ENCODE measurements at places on chromosomes 2 and 18. TPM values are rescaled to one million over a fixed set of nuclear protein-coding genes. Genes with fewer than 3 reads are reported as not detected.

The ATIC gene
- 309 TPM for total RNA-seq

The ZNF514 gene
- 15.6 TPM for total RNA-seq

The HOXD13 gene
- total RNA-seq: not detected

The MALL gene
- total RNA-seq: not detected

The TEKT4 gene
- not detected for total RNA-seq

The LIMS4 gene
- 0.83 TPM for total RNA-seq

The ARHGAP15 gene
- total RNA-seq: 71.3 TPM

The MTIF2 gene
- 51.1 TPM for total RNA-seq

The MLPH gene
- not detected for total RNA-seq

The MEP1B gene
- total RNA-seq: not detected

The GAREM2 gene
- 2.7 TPM for total RNA-seq

The FRZB gene
- not detected for total RNA-seq

The SDC1 gene
- 0.11 TPM for total RNA-seq

DNA sequence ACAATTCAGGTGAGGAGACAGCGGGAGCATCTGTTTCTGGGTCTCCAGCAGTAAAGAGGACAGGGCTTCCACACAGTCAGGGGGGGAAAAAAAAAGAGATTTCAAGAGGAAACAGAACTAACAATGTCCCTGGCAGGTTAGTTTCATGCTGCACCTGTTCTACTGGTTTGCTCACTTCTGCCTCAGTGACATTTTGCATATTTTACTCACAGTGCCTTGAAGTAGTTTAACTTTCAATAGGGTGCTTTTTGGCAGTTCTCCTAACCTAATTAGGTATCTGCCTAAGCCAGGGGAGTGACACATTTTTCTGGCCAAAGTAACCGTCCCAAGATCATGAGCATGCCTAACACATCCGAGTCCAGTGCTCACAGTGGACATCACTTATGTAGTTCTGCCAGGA is 109.0 kb upstream of the ALK start:
- no peaks in the 10 kb centered on the region for H3K4me1 ChIP-seq
- no peaks in the 10 kb centered on the region for H3K36me3 ChIP-seq
- H3K4me3 ChIP-seq: no peak overlapping the region
- H3K27ac ChIP-seq: no peak overlapping the region
- no peak for DNase-seq
- H3K27me3 ChIP-seq: peaks cover 4% of the 10 kb centered on the region

DNA sequence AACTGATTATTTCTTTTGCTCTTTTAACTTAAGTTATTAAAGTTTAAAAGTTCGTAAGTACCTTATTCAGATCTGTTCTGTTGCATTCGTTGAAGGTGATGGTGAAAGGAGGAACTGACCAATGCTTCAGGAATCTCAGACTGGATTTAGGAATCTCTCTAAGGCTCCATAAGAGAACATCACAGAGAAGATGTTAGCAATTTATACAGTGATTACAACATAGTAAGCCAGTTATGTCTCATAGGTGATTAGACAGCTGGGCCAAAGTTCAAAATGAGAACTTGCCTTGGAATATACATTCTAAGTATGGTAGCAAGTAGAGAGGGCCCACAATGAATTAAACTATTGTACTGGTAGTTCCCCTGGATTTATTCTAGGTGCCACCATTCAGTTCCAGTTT is 3.2 kb downstream of the MARS2 start:
- no peak for DNase-seq
- H3K4me1 ChIP-seq: peaks cover 53% of the 10 kb centered on the region
- peaks cover 57% of the 10 kb centered on the region for H3K36me3 ChIP-seq
- peak overlapping the region; percentile 63 for H3K4me3 ChIP-seq

- H3K27me3 ChIP-seq: peaks cover 8% of the 10 kb centered on the region
- H3K4me1 ChIP-seq: no peaks in the 10 kb centered on the region
- H3K27ac ChIP-seq: no peak overlapping the region
- H3K4me3 ChIP-seq: no peak overlapping the region
- H3K36me3 ChIP-seq: no peaks in the 10 kb centered on the region
These were observed 126.8 kb downstream of the GLI2 start for GRCh38 chr2:120862201-120863060.

GRCh38 chr2:166614029-166614428 is 120.0 kb upstream of the SCN7A start:
- no peaks in the 10 kb centered on the region for H3K36me3 ChIP-seq
- peaks cover 13% of the 10 kb centered on the region for H3K27me3 ChIP-seq
- DNase-seq: no peak
- H3K27ac ChIP-seq: no peak overlapping the region

GRCh38 chr2:98191883-98192282 is 104.9 kb downstream of the VWA3B start:
- no peak overlapping the region for H3K4me3 ChIP-seq
- no peak overlapping the region for H3K27ac ChIP-seq
- H3K27me3 ChIP-seq: peaks cover 9% of the 10 kb centered on the region
- no peak for DNase-seq
- H3K4me1 ChIP-seq: no peaks in the 10 kb centered on the region

DNA sequence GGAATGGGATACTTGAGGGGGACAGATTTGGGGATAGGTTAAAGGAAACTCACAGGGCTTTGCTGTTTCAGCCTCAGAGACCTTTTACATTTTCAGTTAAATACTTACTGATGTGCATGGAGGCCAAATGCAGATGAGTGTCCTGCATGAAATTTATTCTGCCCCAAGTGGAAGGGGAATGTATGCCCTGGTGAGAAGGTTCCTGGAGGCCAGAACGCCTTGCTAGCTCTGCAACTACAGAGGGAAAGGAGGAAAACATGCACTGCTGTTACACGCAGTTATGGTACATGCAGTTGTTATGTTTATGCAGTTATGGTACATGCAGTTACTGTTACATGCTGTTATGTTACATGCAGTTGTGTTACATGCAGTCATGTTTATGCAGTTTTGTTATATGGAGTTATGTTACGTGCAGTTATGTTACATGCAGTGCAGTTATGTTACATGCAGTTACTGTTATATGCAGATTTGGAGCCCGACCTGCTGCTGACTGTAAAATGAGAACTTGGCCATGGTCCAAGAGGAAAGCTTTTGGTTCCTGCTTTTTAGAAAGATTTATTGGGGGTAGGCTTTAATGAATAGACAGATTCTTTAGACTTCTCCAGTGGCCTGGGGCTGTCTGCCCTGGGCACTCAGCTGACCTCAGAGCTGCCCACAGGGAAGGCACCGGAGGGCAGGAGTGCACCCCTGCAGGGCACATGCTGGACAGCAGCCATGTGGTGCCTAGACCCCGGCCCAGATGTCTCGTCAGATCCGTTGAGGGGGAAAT is 84.1 kb downstream of the LDLRAD4 start:
- H3K4me3 ChIP-seq: no peak overlapping the region
- peaks cover 38% of the 10 kb centered on the region for H3K4me1 ChIP-seq
- DNase-seq: no peak
- H3K27ac ChIP-seq: no peak overlapping the region
- H3K27me3 ChIP-seq: no peaks in the 10 kb centered on the region
- peaks cover 4% of the 10 kb centered on the region for H3K36me3 ChIP-seq

DNA sequence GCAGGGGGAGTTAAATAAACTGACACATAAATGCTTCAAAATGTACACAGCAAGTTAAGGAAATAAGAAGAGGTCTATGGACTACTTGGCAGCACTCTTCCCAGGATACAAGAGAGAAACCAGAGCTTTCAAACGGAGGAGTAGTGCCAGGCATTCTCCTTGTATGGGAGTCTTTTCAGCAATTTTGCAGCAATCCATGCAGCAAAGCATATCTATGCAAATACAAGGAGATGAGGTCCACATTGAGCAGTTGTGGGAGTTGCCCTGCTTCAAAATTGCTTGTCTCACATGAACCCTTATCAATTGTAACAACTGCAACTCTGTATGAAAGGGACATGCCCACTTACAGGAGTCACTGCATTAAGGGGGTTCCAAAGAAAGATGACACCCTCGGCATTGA is 37.8 kb downstream of the SCN9A start:
- no peak overlapping the region for H3K4me3 ChIP-seq
- H3K27me3 ChIP-seq: no peaks in the 10 kb centered on the region
- no peak overlapping the region for H3K27ac ChIP-seq
- DNase-seq: no peak

- H3K27me3 ChIP-seq: no peaks in the 10 kb centered on the region
- H3K27ac ChIP-seq: no peak overlapping the region
- H3K4me3 ChIP-seq: no peak overlapping the region
- H3K4me1 ChIP-seq: peaks cover 4% of the 10 kb centered on the region
These were observed 115.8 kb upstream of the NOSTRIN start for GRCh38 chr2:168686452-168687191.

GRCh38 chr18:48840491-48840877 is 110.3 kb downstream of the SMAD7 start:
- no peaks in the 10 kb centered on the region for H3K36me3 ChIP-seq
- no peak overlapping the region for H3K27ac ChIP-seq
- H3K4me1 ChIP-seq: peaks cover 76% of the 10 kb centered on the region
- H3K4me3 ChIP-seq: no peak overlapping the region

DNA sequence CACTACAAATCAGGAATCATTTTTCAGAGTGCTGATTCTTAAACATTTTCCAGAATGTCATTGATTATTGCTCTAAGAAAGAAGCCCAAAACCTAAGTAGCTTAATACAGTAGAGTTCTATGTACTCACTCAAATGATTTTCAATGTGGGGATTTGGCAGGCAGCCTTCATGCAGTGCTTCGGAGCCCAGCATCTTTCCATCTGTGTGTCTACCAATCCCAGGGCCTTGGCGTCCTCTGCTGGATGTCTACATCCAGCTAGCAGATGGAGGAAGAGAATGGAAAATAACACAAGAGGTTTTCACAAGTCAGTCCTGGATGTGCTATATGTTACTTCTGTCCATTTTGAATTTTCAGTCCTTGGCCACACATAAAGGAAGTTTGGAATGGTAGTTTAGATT is 151.8 kb downstream of the RDH14 start:
- peaks cover 7% of the 10 kb centered on the region for H3K27me3 ChIP-seq
- H3K4me1 ChIP-seq: no peaks in the 10 kb centered on the region
- H3K36me3 ChIP-seq: no peaks in the 10 kb centered on the region
- DNase-seq: no peak
- no peak overlapping the region for H3K27ac ChIP-seq
- H3K4me3 ChIP-seq: no peak overlapping the region

DNA sequence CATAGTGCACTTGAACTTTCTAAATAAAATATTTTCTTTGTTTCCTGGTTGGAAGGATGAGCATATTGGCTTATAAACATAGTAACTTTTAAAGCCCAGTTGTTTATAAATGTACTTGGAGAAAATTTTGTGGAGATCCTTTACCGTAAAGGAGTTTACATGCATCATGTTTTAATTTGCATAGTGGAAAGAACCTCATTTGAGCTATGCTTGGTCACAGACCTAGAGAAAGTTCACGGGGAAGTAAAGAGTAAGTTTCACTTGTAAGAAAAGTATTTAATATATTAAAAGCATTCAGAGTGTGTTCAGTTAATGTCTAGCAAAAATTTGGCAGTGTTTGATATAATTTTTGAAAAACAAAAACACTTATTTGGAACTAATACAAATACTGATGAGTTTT is 45.3 kb downstream of the PIKFYVE start:
- H3K4me1 ChIP-seq: peaks cover 18% of the 10 kb centered on the region
- no peak overlapping the region for H3K27ac ChIP-seq
- no peaks in the 10 kb centered on the region for H3K27me3 ChIP-seq
- DNase-seq: no peak

DNA sequence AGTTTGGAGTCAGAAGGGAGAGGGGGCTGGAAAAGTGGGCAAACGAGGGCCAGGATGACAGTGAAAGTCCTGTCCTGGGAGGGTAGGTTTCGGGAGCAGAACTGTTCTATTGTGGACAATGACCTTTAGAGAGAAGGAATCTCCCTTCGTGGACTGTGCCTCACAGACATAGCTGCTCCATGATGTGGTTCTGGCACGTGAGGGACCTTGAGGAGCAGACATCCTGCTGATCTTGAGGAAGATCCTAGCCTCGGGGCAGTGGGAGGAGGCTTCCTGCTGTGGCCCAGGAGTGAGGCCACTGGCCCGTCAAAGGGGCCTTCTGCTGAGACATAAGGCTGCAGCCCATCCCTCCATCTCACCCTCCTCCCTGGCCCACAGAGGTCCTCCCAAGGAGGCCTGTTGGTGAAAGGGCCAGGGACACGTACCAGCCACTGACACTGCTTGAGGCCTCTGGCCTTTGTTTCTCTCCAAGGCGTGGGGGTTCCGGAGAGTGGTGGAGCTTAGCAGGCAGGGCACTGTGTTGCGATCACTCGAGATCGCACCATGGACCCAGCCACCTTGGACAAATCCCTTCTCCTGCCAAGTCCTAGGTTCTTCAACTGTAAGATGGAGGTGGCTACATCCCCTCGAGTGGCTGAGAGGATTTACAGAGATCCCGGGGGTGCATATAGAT is 167.2 kb downstream of the CELF4 start:
- no peak overlapping the region for H3K4me3 ChIP-seq
- H3K4me1 ChIP-seq: no peaks in the 10 kb centered on the region
- no peak for DNase-seq
- peaks cover 12% of the 10 kb centered on the region for H3K27me3 ChIP-seq
- H3K27ac ChIP-seq: no peak overlapping the region

GRCh38 chr2:143204062-143204461 is 74.8 kb downstream of the ARHGAP15 start:
- H3K4me3 ChIP-seq: no peak overlapping the region
- no peak for DNase-seq
- peaks cover 70% of the 10 kb centered on the region for H3K36me3 ChIP-seq
- peaks cover 41% of the 10 kb centered on the region for H3K4me1 ChIP-seq

- DNase-seq: no peak
- no peaks in the 10 kb centered on the region for H3K36me3 ChIP-seq
- H3K4me1 ChIP-seq: no peaks in the 10 kb centered on the region
- H3K4me3 ChIP-seq: no peak overlapping the region
- no peaks in the 10 kb centered on the region for H3K27me3 ChIP-seq
These were observed 93.9 kb downstream of the ZNF804A start for GRCh38 chr2:184692141-184692734.

All from activated CD8-positive, alpha-beta T cell treated with anti-CD3 and anti-CD28 coated beads for 36 hours (primary cell).